ENCODE measurements at places on chromosomes 2 and 18. TPM values are rescaled to one million over a fixed set of nuclear protein-coding genes. Genes with fewer than 3 reads are reported as not detected.
A peak's percentile ranks its signal among the peaks of the same experiment; 100 is the strongest.

Gene ARL4C
- 43.2 TPM for total RNA-seq

DNA sequence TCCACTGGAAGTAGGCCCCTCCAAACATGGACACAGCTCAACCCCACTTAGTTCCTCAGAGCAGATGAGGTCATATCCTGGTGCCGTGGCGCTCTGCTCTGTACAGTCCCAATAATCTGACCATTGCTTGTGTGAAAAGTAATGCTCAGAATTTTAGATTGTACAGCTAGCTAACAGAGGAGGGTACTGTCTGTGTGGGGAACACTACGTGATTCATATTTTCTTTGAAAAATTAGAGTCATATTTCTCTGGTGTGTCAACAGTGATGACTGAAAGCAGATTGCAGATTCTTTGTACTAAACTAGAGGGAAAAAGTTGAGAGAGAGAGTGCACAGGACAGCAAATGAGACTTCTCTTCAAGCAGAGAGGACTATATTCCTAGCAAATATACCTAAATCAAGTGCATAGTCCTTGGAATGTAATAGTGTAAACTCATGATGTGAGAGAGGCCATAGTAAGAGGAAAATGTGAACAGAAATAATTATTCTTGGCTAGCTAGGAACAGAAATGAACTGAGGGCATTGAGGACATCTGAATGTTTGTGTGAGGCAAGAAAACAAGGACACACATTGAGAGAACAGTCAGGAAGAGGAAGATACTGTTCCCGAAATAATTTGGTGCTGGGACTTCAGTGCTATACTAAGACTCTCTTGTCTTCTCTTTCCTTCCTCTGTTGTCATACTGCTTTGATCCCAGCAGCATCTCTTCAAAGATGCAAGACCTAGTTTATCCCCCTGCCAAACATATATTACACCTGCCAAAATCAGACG, 157.0 kb upstream of the RND3 start:
- peaks cover 6% of the 10 kb centered on the region for H3K27me3 ChIP-seq
- H3K36me3 ChIP-seq: no peaks in the 10 kb centered on the region
- no peak overlapping the region for H3K27ac ChIP-seq
- H3K4me3 ChIP-seq: no peak overlapping the region
- no peaks in the 10 kb centered on the region for H3K4me1 ChIP-seq
- no peak for DNase-seq

- H3K4me1 ChIP-seq: peaks cover 7% of the 10 kb centered on the region
- no peak overlapping the region for H3K4me3 ChIP-seq
- H3K27ac ChIP-seq: no peak overlapping the region
- no peak for DNase-seq
- H3K36me3 ChIP-seq: no peaks in the 10 kb centered on the region
- H3K27me3 ChIP-seq: peaks cover 4% of the 10 kb centered on the region
Observed at GRCh38 chr2:95010126-95010525, 15.4 kb upstream of the MAL start.

- no peaks in the 10 kb centered on the region for H3K4me1 ChIP-seq
- DNase-seq: peak; percentile 88
- no peaks in the 10 kb centered on the region for H3K36me3 ChIP-seq
- H3K4me3 ChIP-seq: no peak overlapping the region
- no peak overlapping the region for H3K27ac ChIP-seq
Observed at GRCh38 chr2:162221064-162221463, 22.2 kb downstream of the FAP start.

Data from activated CD4-positive, alpha-beta T cell treated with anti-CD3 and anti-CD28 coated beads, Interleukin-2, amount 10 ng/mL, durations not matched to agents 24 days and 14 days (primary cell).